ENCODE measurements at places on chromosomes 4 and X. TPM values are rescaled to one million over a fixed set of nuclear protein-coding genes. Genes with fewer than 3 reads are reported as not detected.

The TLR10 gene
- not detected for total RNA-seq

GRCh38 chr4:110108422-110108821 is 90.0 kb downstream of the ELOVL6 start:
- no peaks in the 10 kb centered on the region for H3K27me3 ChIP-seq
- H3K36me3 ChIP-seq, result no peaks in the 10 kb centered on the region
- no peak overlapping the region for H3K27ac ChIP-seq
- peaks cover 8% of the 10 kb centered on the region for H3K4me1 ChIP-seq
- H3K4me3 ChIP-seq, result no peak overlapping the region
- no peak for DNase-seq

- no peak overlapping the region for H3K4me3 ChIP-seq
- no peak overlapping the region for H3K27ac ChIP-seq
- no peak for DNase-seq
- no peaks in the 10 kb centered on the region for H3K27me3 ChIP-seq
Observed at GRCh38 chrX:66018585-66019309, 21.1 kb downstream of the VSIG4 start.

GRCh38 chrX:130109429-130110378 is 593 bp downstream of the ELF4 start:
- H3K27ac ChIP-seq, result peak overlapping the region; percentile 87
- no peaks in the 10 kb centered on the region for H3K27me3 ChIP-seq
- DNase-seq, result no peak
- no peaks in the 10 kb centered on the region for H3K36me3 ChIP-seq
- peaks cover 15% of the 10 kb centered on the region for H3K4me1 ChIP-seq

DNA sequence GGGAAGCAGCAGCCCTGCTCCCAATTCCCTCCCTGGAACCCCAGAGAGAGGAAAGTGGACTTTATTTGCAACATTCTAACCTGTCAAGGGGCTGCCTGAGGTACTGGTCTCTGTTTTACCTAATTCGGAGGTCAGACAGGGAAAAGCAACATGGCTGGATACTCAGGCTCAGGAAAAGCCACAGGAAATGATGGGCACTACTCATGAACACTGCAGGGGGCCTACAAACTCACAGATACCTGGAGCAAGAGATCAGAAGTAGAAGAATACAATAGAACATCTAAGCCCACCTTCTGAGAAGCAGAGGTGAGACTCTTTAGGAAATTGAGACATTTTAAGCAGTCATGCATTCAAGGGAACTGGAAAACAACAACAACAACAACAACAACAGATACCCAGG is 15.4 kb upstream of the CSTF2 start:
- no peaks in the 10 kb centered on the region for H3K4me1 ChIP-seq
- H3K27ac ChIP-seq, result no peak overlapping the region
- no peak overlapping the region for H3K4me3 ChIP-seq
- no peak for DNase-seq

DNA sequence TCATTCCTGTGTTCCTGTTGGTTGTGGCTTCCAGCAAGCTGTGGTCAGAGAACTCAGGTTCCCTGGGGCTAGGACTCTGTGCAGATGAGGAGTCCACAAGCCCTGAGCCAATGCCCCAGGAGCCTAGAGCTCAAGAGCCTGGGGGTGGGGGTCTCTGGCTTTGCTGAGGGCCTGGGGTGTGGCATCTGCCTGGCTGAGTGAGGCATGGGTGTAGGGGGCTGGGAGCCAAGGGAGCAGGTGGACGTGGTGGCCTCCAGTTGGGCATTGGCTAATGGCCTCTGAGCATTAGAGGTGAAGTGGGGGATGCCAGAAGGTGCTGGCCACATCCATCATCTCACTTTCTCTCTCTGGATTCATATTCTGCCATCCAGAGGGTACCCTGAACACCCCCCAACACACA is 5.3 kb upstream of the MAMLD1 start:
- peaks cover 7% of the 10 kb centered on the region for H3K27me3 ChIP-seq
- no peak overlapping the region for H3K27ac ChIP-seq
- peaks cover 17% of the 10 kb centered on the region for H3K4me1 ChIP-seq
- H3K36me3 ChIP-seq, result no peaks in the 10 kb centered on the region
- H3K4me3 ChIP-seq, result no peak overlapping the region

The PPEF2 gene
- not detected for total RNA-seq

The TENM3 gene
- total RNA-seq, result 1.5 TPM

The BLTP1 gene
- total RNA-seq, result 32.2 TPM

DNA sequence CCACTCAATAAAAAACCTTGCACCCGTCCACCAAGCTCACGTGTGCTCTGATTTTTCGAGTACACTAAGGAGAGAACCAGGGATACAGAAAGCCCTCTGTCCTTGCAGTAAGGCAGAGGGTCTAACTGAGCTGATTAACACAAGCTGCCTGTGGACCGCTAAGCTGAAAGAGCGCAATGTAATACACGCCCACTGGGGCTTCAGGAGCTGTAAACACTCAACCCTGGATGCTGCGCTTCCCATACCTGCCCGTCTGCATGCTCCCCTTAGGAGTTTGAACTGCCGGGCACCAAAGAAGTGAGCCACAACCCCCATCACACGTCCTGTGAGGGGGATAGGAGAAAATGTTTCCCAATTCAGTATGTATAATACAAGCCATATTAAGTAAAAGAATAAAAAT is 664.8 kb downstream of the PCDH18 start:
- no peaks in the 10 kb centered on the region for H3K36me3 ChIP-seq
- H3K27ac ChIP-seq, result no peak overlapping the region
- no peak for DNase-seq
- H3K4me1 ChIP-seq, result peaks cover 6% of the 10 kb centered on the region

GRCh38 chr4:32519060-32519459 is 1798.9 kb downstream of the PCDH7 start:
- H3K4me3 ChIP-seq, result no peak overlapping the region
- H3K36me3 ChIP-seq, result no peaks in the 10 kb centered on the region
- DNase-seq, result no peak
- no peaks in the 10 kb centered on the region for H3K4me1 ChIP-seq
- H3K27ac ChIP-seq, result no peak overlapping the region

Data from left ventricle myocardium inferior (tissue), 1 donor.